NCI-H187 (cell line): ENCODE measurements at places on chromosomes 5 and 9.

GRCh38 chr5:38622723-38623129 lies 66.3 kb upstream of the LIFR start:
- DNase-seq, result no peak

DNA sequence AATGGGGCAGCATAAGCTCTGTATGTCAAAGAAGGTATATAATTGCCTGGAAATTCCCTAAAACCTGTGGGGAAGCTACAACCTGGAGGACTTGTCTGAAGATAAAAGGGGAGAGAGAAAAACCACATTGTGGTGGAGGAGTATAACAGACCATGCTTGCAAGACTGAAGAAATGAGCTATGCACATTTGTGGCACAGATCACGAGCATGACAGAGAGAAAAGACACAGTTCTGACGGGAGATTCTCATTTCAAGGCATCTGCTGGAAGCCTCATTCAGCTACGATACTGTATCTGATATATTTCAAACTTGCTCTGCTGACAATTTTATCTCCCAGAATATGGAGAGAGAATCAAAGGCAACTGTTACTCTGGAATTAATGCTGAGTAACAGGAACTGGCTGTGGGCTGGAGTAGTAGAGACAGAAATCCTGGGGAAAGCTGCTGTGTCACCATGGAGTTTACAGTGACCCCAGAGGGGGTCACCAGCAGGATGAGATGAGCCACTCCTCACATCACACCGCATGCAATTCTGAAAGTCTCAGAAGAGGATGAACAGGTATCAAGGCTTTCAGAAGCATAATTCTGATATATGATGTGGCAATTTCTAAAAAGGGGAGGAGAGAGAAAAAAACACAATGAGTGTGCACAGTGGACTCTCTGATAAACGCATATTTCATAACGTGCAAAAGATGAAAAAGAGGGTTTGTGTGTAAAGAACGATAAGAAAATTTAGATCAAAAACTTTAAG lies 528.8 kb downstream of the IRX1 start:
- no peak for DNase-seq

DNA sequence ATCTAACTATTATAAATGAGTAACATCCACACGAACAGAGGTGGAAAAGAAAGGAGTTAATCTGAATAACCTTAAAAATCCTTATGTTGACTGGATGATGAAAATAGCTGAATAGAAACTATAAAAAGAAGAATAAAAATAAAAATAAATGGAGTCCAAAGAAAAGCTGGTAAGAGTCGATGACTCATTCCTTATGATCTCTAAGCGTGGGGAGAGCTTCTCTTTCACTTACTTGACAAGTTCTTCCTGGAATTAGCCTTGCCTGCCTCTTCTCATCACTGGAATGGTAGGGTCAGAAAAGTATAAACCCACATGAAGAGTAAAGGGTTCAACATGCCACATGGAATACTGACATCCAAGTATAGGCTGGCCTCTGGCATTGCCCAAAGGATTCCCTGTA lies 477.0 kb upstream of the RGMB start:
- no peak for DNase-seq

- DNase-seq, result no peak
Measured at GRCh38 chr5:160271396-160271795, 41.0 kb downstream of the CCNJL start.

DNA sequence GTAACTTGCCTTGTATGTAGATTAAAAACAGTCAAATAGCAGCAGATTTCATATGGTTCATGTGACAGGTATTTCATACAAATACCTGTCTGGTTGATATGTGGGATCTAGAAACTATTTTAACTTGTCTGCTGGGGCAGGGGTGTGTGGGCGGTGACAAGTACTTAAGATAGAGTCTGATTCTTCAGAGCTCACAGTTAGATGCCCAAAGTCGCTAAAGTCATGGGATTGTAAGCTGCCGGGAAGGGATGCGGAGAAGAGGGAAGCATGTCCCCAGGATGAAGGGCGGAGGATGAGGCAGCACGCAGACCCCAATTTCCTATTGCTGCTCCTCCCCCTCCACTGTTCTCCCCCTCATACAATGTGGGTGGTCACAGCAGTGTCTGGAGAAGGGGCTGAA lies 13.3 kb downstream of the ANXA6 start:
- DNase-seq, result no peak

GRCh38 chr9:133087429-133088145 lies 25.8 kb downstream of the CEL start:
- no peak for DNase-seq

GRCh38 chr9:130994135-130995085 lies 14.6 kb upstream of the LAMC3 start:
- DNase-seq, result no peak

DNA sequence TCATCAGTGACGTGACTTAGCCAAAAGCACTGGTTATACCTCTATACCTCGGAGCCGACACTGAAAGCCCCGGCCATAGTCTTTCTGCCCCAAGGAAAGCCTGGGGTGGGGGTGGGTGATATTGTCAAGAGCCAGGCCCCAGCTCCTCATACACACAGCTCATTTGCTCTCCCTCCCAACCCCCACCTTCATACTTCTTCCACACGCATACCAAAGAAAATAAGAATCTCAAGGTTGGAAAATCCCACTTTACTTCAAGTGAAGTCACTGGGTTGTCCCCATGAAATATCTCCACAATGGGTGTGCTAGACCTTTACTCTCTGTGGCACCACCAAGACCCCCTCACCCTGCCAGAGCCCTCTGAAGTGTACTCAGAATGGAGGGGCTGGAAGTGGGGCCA lies 27.1 kb upstream of the MGAT1 start:
- DNase-seq, result no peak

DNA sequence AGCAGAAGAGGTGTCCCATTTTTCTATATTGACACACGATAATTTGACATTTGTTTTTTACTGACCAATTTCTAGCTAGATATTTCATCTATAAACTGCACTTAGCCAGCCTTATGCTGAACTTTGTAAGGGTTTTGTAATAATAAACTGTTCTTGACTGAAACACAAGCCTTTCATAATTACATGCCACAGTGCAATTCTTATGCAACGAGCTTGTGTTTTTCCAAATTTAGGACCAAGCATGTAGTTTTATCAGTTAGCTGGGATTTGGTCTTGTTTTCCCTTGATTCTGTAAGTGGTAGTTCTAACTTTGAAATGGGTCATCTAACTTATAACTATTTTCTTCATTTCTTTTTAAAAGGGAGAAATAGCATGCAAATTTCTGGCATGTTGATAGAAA lies 1.3 kb upstream of the LURAP1L start:
- DNase-seq, result no peak

GRCh38 chr5:113909782-113910181 lies 396.3 kb downstream of the YTHDC2 start:
- DNase-seq, result no peak

- DNase-seq, result no peak
Measured at GRCh38 chr9:73548201-73548600, 396.5 kb downstream of the ANXA1 start.

- DNase-seq, result no peak
Measured at GRCh38 chr5:2724031-2724581, 27.4 kb downstream of the IRX2 start.

GRCh38 chr9:121292051-121292450 lies 24.1 kb downstream of the GSN start:
- DNase-seq, result no peak

DNA sequence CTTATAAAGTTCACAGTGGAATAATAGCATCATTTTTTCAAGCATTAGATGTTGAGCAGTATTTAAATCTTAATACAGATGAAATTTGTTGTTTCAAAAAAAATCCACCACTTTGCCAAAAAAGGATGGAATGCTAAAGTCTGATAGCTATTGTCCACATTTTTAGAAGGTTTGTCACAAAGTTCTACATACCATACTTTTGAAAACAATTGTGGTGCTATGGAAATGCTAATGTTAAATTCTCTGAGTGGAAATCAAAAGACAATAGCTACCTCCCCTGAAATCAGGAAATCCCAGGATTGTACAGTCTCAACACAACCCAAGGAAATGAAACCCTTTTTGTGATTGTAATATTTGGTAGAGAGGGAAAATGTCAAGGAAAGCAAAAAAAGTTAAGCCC lies 19.3 kb upstream of the GRAMD2B start:
- no peak for DNase-seq

GRCh38 chr9:34651876-34652601 lies at the start of gene IL11RA:
Gene IL11RA (plus strand): TSS chr9:34652185. CDS start chr9:34655218, 3,033 bp downstream.
- DNase-seq, result no peak

- no peak for DNase-seq
Measured at GRCh38 chr5:104431002-104431620, 868.5 kb upstream of the NUDT12 start.
